MV-4-11 (cell line): ENCODE measurements at places on chromosomes 7 and 10.

DNA sequence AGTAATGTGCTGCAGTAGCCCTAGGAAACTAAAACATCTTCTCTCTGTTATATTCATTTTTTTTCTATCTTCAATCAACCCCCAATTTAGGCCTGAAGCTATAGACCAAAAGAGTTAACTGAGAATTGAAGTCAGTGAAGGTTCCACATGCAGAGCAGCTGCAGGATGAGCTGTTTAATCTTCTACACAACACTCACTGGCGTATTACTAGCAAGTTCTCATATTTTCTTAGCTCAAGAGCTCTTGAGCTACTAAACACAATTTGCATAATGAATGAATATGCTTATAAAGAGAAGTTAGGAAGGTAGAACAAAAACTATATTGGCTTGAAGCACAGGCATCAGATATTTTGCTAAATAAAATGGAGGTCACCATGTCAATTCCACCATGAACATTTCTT, 41.2 kb upstream of the GPR22 start:
- DNase-seq: no peak

DNA sequence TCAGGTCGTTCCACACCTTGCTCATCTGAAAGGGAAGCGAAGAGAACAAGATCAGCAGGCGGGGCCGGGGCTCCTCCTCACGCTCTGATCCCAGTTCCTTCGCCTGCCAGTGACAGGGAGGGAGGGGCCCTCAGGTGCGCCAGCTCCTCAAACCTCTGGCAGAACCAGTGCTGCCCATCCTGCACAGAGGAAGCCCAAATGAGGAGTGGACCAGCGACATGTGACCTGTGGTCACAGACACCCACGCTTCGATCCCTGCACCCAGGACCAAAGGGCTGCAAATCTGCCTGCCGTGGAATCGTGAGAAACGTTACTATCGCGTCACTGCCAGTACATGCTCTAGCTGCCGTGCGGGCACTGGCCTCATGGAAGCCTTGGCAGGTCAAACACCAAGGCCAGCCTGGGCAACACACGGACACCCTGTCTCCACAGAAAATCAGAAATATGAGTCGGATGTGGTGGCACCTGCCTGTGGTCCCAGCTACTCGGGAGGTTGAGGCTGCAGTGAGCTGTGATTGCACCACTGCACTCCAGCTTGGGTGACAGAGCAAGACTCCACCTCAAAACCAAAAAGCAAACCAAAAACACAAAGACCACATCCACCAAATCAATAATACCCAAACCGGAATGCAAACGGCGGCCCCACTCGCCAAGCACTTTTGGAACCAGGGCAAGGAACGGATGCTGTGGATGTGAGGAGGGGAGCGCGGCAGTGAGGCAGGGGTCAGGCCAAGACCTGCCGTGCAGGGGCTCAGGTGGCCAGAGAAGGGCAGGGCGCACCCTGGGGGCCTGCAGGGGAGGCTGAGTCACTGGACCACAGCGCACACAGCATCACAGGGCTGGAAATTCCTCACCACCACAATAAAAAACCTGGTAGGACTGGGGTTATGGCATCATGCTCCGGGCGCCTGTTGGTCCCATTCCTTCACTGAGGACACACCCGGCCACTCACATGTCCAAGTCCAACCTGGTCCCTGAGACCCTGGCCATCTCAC, 13.4 kb downstream of the NUDT1 start:
- no peak for DNase-seq

GRCh38 chr7:139068544-139069399, 32.9 kb upstream of the ZC3HAV1L start:
- DNase-seq: no peak

GRCh38 chr7:4460597-4460996, 221.5 kb upstream of the FOXK1 start:
- peak; percentile 27 for DNase-seq

DNA sequence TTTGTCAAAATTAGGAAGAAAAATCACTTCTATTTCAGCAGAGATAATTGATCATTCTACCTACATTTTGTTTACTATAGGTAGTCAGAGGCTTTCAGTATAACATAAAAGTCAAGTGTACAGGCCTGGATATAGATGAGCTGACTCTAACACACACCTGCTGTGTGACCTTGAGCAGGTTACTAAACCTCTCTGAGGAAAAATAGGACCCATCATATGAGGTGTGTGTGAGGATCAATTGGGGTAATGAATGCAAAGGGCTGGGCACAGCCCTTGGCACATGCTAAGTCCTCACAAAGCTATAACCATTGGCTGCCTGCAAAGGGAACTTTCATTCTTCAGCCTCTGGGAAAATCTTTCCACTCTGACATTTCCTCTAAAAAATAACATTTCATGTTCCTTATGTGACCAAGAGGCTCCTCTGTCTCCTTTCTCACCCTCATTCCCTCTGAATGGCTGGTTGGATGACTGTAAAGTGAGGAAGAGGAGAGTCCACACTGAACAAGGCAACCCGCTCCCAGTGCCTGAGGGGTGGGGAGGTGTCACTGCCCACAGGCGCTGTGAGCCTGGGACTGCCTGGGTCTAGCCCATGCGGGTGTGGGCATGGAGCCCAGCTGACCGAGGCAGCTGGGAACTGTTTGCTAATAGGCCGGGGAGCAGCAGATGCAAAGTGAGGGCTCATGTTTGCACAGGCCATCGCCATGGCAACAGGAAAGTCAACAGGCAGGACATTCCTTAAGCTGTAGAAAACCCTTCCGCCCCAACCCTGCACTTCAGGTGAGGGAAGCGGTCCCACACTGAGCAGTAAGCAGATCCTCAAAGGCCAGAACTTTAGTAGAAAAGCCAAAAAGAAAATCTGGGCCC, 36.8 kb downstream of the MYOF start:
- peak; percentile 16 for DNase-seq
